Fibroblast of skin of right biceps (primary cell): ENCODE measurements at places on chromosomes 1 and 21.

- DNase-seq: no peak
Observed at GRCh38 chr21:43645976-43646375, 13.3 kb downstream of the HSF2BP start.

DNA sequence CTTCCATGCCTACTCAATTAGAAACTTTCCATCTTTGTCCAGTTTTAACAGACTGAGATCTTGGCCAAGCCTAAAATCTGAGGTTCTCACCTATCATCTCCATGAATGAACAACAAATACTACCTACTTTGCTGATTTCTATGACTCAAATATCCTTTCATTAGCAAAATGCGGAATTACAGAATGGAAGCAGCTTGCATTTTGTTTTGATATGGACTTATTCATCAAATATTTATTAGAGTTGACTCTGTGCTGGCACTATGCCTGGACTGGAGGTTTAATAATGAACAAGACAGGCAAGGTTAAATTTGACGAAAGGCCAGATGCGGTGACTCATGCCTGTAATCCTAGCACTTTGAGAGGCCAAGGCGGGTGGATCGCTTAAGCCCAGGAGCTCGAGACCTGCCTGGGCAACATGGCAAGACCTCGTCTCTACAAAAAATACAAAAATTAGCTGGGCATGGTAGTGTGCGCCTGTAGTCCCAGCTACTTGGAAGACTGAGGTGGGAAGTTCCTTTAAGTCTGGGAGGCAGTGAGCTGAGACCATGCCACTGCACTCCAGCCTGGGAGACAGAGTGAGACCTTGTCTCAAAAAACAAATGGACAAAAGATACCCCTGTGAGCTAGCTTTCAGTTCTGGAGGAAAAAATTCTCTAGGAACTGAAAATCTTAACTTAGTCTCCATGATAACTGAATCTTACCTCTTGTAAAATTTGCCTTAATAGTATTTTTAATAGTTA is 29.4 kb upstream of the SOD1 start:
- peak; percentile 93 for DNase-seq

DNA sequence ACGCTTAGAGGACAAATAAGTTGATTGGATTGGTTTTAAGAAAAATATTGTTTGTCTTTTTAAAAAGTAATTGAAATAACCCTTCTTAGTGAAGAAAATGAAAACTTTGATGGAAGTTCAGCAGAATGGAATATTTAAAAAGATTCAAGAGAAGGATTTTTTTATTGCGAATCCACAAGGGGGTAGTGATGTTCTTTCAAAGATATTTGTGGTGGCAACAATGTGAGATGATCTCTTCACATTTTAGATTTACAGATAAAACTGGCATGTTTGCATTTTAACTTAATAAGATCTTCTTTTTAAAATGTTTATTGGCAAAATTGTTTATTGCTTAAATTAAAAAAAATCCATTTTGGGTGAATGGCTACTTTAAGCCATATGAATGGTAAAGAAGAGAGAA is 8.9 kb downstream of the CAMTA1 start:
- DNase-seq: peak; percentile 58

DNA sequence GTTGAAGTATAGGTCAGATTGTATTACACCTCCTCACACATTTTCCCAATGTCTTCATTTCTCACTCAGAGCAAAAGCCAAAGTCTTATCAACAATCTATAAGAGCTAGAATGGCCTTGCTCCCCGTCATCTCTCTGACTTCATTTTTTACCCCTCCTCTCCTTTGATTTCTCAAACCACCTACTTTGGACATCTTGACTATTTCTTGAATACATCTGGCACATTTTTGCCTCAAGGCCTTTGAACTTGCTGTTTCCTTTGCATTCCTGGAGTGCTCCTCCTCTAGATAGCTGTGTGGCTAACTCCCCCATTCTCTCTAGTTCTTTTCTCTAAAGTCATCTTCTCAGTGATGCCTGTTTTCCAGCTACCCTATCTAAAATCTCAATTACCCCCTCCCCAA is 7.2 kb upstream of the XCL2 start:
- no peak for DNase-seq

DNA sequence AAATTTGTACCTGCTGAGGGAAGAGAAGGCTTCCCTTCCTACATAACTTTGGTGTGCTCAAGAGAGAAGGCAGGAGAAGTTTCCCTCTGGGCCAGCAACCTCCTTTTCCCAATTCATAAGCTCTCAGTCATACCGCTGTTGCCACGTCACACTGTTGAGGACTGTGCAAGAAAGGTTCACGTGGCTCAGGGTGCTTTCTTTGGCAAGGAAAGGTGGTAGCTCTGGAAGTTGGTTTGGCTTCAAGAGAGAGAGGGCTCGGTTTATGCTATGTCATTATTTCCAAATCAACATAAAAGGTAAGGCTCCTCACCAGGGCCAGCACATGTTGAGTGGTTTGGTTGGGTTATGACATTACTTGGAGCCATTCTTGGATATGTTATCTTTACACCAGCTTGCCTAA is 77.3 kb downstream of the TNFSF18 start:
- no peak for DNase-seq

DNA sequence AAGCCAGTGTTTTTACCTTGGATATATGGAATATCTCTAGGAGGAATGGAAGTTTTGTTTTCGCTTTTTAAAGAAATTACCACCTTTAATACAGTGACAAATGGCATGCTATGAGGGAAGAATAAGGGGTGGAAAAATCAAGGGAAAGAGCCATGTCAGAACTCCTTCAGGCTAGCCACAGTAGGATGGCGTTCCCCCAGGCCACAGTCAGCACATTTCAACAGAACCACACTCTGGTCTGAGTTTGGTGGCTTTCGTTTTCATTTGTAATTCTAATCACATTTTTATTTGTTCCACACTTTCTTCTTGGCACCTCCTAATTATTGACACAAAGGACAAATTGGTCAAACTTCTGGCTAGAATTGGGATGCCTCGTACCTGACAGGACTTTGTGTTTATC is 60.3 kb upstream of the RCOR3 start:
- no peak for DNase-seq

GRCh38 chr1:168945870-168946269 is 160.6 kb upstream of the ATP1B1 start:
- no peak for DNase-seq

GRCh38 chr1:203582568-203582967 is 44.1 kb upstream of the ATP2B4 start:
- no peak for DNase-seq

- DNase-seq: no peak
Observed at GRCh38 chr21:43797925-43798715, 8.7 kb downstream of the RRP1 start.

DNA sequence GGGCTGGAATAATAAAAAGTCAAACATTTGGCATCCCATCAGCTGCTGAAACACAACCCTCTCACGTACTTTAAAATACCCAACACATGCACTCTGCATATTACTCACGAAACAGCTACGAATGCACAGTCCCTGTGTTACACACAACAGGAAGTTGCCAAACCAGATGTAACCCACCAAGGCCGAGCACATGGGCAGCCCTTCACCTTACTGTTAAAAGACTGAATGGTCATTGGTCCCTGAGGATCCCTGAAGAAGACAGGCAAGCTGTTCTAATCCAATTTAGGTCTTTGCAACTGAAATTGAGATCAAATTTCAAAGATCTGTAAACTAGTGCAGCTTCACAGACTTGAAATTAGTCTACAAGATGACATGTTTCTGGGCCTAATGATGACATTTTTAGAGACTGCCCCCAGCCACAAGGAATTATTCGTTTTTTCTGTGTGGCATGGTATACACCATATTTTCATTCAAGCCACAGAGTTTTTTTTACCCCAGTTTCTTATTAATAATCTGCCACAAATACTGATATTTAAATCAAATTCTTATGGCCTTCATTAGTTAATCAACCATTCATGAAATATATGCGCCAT is 25.6 kb upstream of the IER5 start:
- DNase-seq: peak; percentile 69

GRCh38 chr1:117638141-117638540 is 32.3 kb downstream of the TENT5C start:
- no peak for DNase-seq

- DNase-seq: no peak
Observed at GRCh38 chr1:116785006-116785405, 30.8 kb downstream of the CD2 start.

- no peak for DNase-seq
Observed at GRCh38 chr1:76921590-76921989, 54.3 kb downstream of the ST6GALNAC5 start.

- peak; percentile 88 for DNase-seq
Observed at GRCh38 chr1:227174164-227174563, 144.1 kb downstream of the CDC42BPA start.

DNA sequence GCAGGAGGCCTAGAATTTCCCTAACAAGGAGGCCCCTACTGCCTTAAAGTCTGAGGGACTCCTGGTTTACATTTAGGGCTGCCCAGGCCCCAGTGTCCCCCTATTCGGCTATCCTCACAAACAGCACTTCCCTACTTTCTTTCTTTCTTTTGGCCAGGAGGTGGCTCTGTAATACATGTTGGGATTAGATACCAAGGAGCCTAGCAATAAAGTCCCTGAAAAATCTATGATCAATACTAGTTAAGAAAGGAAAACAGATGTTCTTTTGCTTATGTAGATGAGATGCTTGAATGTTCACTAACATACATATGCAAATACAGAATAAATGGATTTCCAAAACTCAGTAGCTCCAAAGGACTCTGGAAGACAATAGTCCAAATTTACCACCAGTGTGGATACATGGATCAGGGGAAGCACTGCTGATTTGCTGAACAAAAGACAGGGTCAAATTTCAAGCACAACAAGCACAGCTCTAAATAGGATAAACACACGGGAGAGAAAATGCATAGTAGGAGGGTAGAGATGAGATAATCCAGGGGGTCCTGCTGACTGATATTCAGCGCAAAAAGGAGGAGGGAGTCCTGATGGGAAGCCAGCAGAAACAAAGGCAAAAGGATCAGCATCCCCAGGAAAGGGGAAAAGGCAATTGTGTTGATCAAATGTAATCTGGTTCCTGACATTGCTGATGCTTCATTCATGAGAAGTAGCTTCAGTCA is 240.0 kb downstream of the NUF2 start:
- DNase-seq: peak; percentile 29

DNA sequence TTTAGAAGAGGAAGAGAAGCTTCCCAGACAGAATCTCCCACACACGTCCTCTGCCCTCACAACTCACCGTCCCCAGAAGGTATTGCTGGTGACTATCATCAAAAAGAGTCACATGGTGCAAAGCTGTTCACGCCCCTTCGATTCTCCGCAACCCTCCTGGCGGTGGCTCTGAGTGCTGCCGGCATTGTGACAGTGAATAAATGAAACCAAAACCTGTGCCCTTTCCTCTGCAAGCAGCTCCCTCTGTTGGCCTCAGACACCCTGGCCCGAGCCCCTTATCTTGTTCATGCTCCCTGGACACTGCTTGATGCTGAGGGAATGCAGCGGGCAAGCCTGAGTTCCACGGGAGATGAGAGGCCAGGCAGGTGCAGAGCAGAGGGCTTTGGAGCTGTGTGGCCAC is 510.3 kb downstream of the NPHP4 start:
- no peak for DNase-seq

DNA sequence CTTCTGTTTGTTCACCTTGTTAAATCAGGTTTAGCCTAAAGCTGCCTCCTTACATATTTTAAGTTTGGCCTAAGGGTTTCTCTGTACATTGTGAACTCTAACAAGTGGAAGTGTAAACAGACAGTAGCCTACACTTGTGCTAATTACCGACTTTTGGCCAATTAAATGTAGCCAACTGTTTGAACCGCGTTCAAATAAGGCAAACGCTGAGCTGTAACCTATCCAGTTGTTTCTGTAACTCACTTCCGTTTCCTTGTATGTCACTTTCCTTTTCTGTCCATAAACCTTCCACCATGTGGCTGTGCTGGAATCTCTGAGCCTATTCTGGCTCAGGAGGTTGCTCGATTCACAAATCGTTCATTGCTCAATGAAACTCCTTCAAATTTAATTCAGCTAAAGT is 8.0 kb upstream of the FCAMR start:
- DNase-seq: no peak

GRCh38 chr1:177035586-177035985 is 128.9 kb downstream of the ASTN1 start:
- no peak for DNase-seq

GRCh38 chr1:203480525-203481084 is 5.0 kb downstream of the PRELP start:
- peak; percentile 95 for DNase-seq

DNA sequence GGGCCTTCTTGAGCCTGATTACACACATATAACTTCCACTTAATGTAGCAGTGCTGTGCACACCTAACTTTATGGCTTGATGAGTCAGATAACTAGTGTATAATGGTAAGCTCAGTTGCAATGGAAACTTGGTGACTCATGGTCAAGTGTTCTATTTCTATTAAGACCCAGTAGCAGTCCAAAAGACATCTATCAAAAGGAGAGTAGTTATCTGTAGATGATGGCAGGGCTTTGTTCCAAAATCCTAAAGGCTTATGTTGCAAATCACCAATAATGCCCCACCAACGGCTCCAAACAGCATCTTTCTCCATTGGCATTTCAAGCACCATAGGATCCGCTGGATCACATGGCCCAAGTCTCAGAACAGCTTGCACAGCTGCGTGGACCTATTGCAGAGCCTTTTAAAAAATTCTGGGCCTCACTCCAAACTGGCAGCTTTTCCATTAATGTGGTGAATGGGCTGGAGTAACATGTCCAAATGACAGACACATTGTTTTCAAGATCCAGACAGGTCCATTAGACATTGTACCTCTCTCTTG is 566.8 kb upstream of the USP24 start:
- peak; percentile 87 for DNase-seq

DNA sequence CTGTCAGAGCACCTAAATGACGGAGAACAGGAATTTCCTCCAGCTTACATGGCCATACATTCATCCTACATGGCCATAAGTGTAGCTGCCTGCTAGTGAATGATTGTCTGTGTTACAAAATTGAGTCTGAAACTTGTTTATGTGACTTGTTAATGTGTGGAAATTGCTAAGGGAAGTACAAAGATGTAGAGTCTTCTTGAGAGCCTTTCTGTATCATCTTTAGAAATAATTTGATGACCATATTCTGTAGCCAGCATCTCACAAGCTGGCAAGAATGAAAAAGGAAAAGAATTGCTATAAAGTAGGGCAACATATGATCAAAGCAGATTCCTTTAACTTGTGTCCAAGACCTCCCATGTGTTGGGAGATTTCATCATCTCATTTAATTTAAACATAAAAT is 339.2 kb upstream of the LRRC7 start:
- DNase-seq: no peak
